ENCODE measurements at places on chromosomes 13 and 19. TPM values are rescaled to one million over a fixed set of nuclear protein-coding genes. Genes with fewer than 3 reads are reported as not detected.

Gene TNNT1
- not detected for total RNA-seq

Gene KASH5
- 2.4 TPM for total RNA-seq

Gene ACER1
- total RNA-seq, result not detected

Gene LHB
- total RNA-seq, result not detected

DNA sequence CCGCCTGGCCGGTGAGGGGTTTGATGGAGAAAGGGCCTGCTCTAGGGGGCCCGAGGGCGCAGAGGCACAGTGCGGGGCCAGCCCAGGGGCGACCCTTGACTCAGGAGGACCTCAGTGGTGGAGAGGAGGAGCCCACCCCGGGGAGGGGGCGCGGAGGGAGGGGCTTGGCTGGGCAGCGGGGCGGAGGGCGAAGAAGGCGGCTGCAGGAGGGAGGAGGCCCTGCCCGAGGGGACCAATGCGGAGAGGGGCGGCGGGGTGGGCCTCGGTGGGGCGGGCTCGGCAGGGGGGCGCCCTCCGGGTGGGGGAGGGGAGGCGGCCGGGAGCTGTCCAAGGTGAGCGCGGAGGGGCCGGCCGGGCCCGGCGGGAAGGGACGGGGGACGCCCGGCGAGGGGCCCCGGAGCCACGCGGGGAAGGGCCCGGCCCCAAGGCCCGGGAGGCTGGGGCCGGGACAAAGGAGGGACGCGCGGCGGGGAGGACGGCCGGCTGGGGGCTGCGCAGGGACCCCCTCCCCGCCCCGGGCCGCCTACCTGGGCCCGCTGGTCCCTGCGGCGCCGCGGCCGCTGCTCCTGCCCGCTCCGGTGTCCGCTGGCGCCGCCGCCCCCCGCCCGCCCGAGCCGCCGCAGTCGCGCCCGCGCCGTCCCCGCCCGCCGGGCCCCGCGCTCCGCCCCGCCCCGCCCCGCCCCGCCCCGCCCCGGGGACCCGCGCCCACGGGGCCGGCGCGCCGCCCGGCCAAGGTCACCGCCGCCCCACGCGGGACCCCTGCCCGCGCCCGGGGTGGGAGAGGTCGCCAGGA is at the start of gene DIRAS1:
Gene DIRAS1, minus strand, starts transcription at position 596 of the 793 bp plus-strand sequence. CDS start 3,566 bp downstream, outside the sequence.
- DNase-seq, result no peak

DNA sequence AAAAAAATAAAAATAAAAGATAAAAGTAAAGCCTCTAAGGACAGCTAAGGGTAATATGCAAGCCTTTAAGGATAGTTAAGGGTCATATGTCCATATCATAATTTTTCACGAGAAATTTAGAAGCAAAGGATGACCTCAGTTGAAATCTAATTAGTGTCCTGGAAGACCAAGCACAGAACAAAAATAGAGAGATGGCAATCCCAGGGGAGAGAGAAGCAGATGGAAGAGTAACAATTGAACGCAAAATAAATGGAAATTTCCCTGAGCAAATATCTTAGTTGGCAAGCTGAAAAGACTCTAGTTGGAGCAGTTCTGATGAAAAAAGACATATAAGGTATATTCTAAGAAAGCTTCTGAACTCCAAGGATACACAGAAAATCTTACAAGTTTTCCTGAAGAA is 275.4 kb downstream of the NALCN start:
- no peak for DNase-seq

DNA sequence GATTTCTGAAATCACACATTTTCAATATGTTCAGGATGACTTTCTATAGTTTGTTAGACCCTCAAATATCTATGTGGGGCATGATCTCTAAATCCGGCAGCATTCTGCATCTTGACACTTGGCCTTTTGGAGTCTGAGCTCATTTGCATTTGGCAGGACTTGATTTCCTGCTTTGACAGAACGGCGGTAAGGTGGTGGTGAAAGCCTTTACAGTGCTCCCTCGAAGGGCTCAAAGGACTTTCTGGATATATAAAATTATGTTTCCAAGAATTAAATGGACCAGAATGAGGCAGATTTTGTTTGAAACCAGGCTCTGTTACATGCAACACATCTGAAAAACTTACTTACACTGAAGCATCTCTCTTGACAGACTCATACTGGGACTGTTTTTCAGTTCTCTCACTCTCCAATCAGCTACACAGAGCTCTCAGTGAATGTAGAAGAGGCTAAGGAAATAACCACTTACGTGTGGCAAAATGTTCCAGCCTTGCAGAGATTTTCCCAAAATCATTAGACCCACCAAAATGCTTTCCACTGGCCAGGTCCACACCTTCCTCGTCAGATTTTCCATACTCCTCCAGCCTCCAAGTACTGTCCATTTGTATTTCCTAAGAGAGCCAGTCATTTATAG is 207.2 kb downstream of the SPRY2 start:
- DNase-seq, result no peak

- no peak for DNase-seq
Observed at GRCh38 chr19:57052081-57052480, 67.7 kb upstream of the USP29 start.

Data from activated naive CD4-positive, alpha-beta T cell treated with anti-CD3 and anti-CD28 coated beads for 36 hours (primary cell).